ENCODE measurements at places on chromosomes 3 and 15.

- no peak for DNase-seq
Measured at GRCh38 chr3:101689286-101689685, 2.8 kb upstream of the RPL24 start.

DNA sequence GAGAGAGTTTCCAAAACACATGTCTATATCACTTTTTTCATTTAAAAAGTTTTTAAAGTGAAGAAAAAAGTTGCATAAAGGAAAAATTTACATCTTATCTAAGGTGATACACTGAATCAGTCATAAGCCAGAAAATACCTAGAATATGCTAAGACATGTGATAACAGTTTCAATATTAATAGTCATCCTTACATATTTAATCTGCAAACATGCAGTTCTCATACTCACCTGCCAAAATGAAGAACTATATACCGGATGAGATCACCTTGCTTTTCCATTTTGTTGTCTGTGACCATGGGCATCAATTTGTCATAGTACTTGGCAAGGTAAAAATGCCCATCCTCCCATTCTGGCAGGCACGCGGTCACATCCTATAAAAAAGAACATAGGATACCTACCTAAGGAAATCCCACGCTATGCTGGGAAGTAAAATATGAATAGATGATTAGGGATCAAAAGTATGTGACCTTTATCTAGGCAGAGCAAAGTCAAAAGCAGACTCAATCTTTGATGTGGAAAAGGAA is 37.1 kb upstream of the XRN1 start:
- DNase-seq = no peak

GRCh38 chr3:62875558-62876002 is 364 bp upstream of the CADPS start:
- DNase-seq = no peak

DNA sequence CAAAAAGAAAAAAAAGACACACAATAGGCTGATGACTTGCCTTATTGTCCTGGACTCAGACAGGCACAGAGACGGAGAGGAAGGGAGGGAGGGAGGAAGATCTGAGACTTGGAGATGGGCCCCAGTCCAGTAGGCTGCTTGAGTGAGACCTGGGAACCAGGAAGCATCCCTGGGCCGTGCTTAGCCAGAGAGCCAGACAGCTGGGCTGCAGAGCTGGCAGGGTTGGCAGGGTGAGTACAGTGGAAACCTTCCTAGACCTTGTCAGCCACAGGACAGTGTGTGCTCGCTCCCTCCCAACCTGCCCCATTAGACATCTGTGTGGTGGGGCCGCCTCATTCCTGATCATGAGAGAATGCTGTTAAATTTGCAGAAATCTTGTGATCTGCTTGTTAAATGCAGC is 107.9 kb upstream of the ALDH1A3 start:
- no peak for DNase-seq

GRCh38 chr3:49028673-49029562 is at the start of gene IMPDH2:
IMPDH2 (minus strand) TSS chr3:49029398; CDS start chr3:49029350, 48 bp downstream.
- peak; percentile 96 for DNase-seq
